Foreskin fibroblast (primary cell): ENCODE measurements at places on chromosomes 7 and 10.
A peak's percentile ranks its signal among the peaks of the same experiment; 100 is the strongest.

GRCh38 chr10:101260764-101261481, 31.7 kb upstream of the LBX1 start:
- DNase-seq = no peak

DNA sequence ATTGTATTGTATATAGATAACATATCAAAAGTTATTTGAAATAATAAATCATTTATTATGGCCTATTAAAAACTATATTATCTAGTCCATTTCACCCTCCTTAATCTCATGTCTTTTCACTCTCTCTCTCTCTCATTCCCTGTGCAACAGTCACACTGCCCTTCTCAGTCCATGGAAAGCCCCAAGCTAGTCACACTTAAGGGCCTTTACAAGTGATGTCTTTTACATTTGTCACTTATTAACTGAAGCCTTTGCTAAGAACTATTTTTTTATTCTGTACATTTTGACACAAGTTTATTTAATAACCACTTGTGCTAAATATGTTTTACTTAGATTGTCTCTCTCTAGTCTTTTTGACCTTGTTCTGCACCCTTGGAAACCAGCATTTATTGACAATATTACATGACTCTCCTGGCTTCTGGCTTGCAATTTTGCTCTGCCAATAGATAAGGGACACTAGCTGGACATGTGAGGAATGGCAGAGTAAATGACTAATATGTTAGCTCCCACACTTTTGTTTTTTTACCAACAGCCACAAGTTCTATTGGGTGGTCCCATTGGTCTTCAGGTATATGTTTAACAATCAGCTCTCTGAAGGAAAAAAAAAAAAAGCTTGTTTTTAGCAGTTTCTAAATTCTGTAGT, 706.8 kb upstream of the POT1 start:
- no peak for DNase-seq

DNA sequence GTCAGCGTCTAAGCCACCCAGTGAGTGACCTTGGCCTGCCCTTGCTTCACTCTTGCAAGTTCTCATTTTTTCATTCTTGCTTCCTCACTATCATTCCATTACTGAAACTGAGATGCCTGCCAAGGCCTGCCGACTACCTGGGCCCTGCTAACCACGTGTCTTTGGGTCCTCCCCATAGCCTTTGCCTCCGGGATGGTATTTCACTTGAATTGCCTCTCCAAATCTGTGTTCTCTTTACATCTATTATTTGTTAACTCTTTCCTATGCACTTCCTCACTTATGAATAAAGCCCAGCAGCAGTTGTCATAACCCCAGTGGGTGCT, 234.6 kb downstream of the SNX10 start:
- DNase-seq = no peak

GRCh38 chr10:91724933-91725332, 73.3 kb upstream of the TNKS2 start:
- DNase-seq = no peak

DNA sequence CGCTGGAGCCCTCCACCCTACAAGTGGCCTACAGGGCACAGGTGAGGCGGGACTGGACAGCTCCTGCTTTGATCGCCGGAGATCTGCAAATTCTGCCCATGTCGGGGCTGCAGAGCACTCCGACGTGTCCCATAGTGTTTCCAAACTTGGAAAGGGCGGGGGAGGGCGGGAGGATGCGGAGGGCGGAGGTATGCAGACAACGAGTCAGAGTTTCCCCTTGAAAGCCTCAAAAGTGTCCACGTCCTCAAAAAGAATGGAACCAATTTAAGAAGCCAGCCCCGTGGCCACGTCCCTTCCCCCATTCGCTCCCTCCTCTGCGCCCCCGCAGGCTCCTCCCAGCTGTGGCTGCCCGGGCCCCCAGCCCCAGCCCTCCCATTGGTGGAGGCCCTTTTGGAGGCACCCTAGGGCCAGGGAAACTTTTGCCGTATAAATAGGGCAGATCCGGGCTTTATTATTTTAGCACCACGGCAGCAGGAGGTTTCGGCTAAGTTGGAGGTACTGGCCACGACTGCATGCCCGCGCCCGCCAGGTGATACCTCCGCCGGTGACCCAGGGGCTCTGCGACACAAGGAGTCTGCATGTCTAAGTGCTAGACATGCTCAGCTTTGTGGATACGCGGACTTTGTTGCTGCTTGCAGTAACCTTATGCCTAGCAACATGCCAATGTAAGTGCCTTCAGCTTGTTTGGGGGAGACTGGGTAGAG, at the start of gene COL1A2:
Gene COL1A2 (plus strand): TSS at position 459 of the 704 bp plus-strand sequence. CDS start 137 bp downstream, at position 596.
- DNase-seq = peak; percentile 99

DNA sequence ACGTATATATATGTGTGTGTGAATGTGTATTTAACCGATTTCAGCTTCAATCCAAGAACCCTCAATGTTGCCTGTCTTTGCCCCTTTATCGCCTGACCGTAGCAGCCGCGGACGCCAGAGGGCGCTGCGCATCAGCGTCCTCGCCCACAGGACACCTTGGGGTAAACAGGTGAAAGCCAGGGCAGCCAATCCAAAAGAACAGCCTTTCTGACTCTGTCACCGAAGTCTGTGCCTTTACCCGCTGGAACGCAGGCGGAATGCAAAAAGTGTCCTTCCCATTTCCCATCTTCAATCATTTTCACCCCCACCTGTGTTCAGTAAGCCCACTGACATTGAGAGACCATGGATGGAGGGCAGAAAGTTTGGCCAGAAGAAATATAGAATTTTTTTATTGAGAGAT, 3.6 kb downstream of the NXPH1 start:
- peak; percentile 4 for DNase-seq
